Stimulated activated CD4-positive, alpha-beta T cell treated with anti-CD3 and anti-CD28 coated beads, TNF-alpha, amount 100 ng/mL, for 1 hour (primary cell): ENCODE measurements at places on chromosomes 5 and 9.

DNA sequence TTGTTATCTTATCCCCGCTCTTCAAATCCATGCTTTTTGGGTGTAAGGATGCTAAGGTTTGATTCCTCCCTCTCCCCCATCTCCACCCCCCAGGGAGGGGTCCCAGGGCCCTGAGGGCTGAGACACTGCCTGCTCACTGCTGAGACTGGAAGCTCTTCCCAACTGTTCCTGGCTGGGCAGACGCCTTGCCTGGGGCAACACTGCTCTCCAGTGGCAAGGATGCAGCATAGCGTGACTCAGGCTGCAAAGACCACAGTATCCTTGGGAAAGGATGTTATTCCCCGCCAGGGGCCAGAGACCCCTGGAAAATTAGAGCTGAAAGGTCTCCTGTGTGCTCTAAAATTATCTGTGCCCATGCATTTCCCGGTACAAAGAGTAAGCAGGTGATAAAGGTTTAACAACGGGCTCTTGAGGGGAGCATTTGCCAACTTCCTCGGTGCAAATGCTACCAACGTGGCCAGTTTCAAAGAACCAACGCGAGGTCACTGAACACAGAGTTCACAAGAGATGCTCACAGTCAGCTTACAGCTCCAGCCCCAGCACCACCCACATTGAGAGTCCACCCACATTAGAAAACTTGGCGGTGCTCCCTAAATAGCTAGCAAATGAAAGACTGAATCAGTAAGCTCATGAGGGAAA is 271.9 kb downstream of the NSG2 start:
- no peak for DNase-seq

DNA sequence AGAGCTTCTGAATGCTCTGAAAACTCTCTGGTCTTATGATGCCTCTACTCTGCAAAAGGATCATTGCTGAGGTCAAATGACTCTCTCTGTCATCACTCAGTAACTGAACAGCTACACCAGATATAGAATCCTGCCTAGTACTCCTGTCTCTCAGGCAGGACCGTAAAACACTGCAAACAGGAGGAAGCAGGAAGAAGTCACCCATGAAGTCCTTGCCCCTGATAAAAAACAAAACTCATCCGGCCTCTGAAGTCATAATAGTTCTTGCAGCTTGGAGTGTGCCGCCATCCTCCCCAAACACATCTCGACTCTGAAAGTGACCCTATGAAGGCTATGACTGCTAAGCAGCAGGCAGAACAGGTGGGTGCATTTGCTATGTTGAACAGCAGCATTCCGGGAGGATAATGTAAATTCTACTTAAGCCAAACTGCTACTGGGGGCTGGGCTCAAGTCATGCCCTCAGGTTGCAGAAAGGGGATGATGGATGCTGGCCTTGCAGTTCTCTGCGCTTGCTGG is 81.9 kb upstream of the FAM169A start:
- no peak for DNase-seq

- no peak for DNase-seq
Observed at GRCh38 chr5:132487095-132487428, 3.5 kb downstream of the IRF1 start.

GRCh38 chr9:131279863-131280570 is 3.7 kb upstream of the FAM78A start:
- no peak for DNase-seq

DNA sequence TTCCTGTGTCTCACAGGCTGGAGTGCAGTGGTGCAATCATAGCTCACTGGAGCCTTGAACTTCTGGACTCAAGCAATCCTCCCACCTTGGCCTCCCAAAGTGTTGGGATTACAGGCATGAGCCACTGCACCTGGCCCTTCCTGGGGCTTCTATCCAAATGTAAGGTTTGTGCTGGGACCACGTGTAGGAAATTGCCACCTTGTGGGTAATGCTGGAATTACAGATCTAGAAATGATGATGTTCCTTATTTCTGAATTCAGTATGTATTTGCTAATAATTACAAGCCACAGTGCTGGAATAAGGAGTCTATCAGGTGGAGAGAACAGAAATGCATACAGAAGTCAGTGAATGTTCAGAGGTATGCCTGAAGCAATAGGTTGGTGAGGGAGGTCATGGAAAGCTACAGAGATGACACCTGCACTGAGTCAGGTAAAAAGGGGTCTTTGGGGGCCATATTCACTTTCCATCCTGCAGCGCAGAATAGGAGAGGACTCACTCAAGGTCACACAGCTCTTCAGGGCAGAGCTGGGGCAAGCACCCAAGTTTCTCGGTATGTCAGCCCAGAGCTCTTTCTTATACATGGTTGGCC is 8.8 kb upstream of the IGFBPL1 start:
- no peak for DNase-seq

DNA sequence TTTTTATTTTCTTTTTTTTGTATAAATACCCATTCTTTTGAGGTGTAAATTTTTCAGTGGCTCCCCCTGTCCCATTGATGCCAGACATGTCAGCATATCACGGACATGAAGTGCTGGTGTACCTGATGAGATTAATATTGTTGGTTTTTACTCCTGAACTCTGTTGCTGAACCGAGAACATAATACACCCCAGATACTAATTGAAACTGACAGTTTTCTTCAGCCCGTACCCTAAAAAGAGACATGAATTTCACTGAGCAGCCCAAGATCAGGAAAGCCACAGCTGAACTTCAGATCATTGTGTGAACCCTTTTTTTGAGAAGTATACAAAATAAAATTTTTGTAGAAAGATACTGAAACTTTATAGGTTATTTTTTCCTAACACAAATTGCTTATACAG is 75.7 kb downstream of the PRDM9 start:
- no peak for DNase-seq

- DNase-seq, result no peak
Observed at GRCh38 chr5:135087950-135088349, 53.9 kb upstream of the PITX1 start.

GRCh38 chr5:157267761-157268480 is 2.0 kb downstream of the CYFIP2 start:
- DNase-seq, result no peak

DNA sequence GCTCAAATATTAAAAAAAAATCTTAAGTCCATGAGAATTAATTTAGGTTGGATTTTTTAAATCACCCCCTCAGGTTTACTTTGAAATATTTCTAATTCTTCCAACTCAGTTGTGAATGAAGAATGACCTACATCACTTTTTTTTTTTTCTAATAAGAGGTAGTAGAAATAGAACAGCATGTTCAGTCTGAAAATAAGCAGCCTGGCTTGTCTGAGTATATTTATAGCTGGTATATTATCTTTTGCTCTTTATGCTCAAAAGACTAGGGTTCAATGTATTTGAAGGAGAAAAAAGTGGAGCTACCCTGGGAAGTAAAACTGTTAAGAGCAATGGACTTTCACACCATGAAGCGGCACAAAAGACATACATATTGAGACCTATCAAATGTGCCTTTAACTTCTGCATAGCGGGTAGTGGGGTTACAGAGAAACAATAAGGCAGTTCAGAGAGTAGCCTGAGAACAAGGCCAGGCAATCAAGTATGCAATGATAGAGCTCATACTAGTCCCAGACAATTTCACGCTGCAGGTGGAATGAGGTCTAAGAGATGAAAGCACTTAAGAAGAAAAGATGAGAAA is 175.4 kb upstream of the CDH12 start:
- no peak for DNase-seq

GRCh38 chr5:118882666-118883065 is 105.7 kb downstream of the DTWD2 start:
- DNase-seq, result no peak

DNA sequence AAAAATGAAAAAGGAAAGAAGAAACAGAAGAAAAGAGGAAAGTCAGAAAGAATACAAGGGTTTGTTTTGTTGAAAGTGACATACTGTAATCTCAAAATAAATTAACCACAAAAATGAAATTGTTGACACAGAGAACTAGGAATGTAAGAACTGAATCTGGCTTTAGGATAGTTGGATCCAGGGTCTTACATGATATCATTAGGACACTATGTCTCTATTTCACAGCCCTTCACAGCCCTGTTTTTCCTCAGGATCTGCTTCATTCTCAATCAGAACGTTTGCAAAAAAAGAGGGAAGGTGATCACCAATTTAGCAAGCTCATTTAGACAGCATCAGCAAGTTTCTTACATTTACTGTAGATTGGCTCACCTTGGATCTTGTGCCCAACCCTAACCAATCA is 188.5 kb upstream of the NREP start:
- DNase-seq, result no peak

- DNase-seq, result no peak
Observed at GRCh38 chr9:20781092-20781491, 97.0 kb downstream of the FOCAD start.

DNA sequence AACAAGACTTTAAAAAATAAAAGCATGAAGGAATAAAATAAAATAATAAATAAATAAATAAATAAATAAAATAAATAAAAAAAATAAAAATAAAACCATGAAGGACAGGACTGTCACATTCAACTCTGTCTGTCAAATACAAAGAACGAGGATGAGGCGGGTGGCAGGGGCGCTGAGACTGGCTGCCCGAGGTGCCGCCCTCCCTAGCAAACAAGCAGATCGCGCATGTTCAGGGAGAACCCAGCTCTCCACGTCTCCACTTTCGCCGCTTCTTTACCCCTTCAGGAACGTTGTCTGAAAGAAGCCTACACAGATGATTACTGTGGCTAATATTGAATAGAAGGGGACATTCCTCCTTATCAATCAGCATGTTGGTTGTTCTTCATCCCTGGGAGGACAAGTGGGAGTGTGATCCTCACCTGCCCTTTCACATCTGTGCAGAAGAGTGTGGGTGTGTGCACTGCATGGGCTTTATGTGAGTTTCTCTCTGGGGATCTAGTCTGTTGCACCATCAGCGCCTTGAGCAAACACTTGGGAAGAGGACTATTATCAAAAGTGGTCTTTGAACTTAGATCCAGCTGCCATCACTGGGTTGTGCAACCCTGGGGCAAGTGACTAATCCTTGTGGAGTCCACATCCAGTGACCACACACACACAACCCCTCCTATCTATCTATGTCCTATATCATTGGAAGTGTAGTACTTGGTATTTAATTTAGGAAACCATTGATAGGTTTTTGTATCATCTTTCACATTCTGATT is 399.2 kb downstream of the IRX2 start:
- no peak for DNase-seq

DNA sequence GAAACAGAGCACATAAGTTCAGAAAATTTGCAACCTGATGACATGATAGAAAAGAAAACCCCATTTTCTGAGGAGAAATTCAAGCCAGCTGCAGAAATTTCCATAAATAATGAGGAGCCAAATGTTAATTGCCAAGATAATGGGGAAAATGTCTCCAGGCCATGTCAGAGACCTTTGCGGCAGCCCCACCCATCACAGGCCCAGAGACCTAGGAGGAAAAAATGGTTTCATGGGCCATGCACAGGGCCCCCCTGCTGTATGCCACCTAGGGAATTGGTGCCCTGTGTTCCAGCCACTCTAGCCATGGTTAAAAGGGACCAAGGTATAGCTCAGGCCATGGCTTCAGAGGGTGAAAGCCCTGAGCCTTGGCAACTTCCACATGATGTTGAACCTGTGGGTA is 118.1 kb downstream of the NR2F1-AS1 start:
- no peak for DNase-seq

DNA sequence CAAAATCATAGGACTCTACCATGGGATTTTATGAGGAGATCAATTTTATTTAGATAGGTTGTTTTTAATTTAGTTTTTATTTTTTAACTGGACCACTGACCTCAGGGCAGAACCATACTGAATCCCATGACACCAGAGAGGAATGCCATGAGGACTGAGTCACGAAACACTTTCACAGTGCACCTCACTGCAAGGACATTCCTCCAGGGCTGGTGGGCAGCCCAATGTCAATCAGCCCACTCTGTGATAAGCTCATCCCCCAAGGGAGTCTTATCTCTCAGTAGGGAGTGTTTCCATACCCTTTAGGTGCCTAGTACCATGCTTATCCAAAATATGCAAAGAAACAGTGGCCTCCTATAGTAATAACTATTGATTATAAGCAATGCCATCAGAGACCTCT is 224.5 kb upstream of the CDH6 start:
- no peak for DNase-seq

DNA sequence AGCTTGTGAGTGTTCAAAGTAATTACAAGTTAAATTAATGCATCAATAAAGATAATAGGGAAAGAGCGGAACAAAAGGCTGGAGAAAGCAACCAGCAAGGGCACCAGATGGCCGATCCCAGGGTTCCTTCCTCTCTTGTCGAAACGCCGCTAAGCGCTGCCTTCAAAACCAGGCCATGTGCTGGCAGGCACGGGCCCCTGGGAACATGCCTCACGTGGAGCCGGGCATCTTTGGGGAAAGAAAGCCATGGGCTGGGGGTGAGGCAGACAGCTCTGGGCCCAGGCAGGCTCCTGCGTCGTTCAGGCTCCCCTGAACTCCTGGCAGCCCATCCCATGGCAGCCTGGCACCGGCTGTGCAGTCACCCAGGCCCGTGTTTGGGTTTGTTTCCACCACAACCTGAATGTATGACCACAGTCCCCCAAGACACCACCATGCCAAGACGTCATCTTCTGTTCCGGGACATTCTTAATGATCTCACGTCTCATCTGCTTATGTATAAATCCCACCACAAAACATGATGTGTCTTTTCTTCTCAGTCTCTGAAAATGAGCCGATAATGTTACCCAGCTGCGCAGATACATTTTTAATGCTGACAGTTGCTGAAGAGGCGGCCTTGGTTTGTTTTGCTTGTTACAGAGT is 110.4 kb upstream of the SARDH start:
- DNase-seq, result no peak

GRCh38 chr9:110926828-110927487 is 111.3 kb downstream of the LPAR1 start:
- DNase-seq, result no peak

GRCh38 chr9:100472268-100472667 is 681 bp upstream of the TMEFF1 start:
- no peak for DNase-seq

- no peak for DNase-seq
Observed at GRCh38 chr9:14316602-14317300, 2.8 kb upstream of the NFIB start.

- DNase-seq, result no peak
Observed at GRCh38 chr5:81631124-81631523, 119.8 kb downstream of the SSBP2 start.

DNA sequence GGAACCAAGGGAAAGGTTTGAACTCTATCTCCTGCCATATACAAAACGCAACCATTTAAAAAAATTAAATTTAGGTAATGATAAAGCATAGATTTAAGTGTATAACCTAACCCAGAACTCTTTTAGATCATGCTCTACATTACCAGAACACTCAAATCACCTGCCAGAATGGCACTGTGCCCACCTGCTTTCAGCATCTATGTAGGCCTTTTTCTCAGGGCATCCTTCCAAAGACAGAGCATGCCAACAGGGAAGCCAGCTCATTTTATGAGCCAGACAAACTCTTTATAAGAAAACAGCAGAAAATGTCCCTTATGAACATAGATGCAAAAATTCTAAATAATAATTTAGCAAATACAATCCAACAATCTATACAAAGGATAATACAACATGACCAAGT is 47.9 kb upstream of the SMAD5 start:
- DNase-seq, result no peak

GRCh38 chr5:174755106-174755505 is 30.7 kb downstream of the MSX2 start:
- DNase-seq, result no peak

GRCh38 chr9:124684169-124684568 is 86.9 kb downstream of the NR6A1 start:
- no peak for DNase-seq

- DNase-seq, result no peak
Observed at GRCh38 chr5:14685757-14686156, 21.2 kb downstream of the OTULIN start.
